ENCODE measurements at places on chromosomes 5 and 9.

DNA sequence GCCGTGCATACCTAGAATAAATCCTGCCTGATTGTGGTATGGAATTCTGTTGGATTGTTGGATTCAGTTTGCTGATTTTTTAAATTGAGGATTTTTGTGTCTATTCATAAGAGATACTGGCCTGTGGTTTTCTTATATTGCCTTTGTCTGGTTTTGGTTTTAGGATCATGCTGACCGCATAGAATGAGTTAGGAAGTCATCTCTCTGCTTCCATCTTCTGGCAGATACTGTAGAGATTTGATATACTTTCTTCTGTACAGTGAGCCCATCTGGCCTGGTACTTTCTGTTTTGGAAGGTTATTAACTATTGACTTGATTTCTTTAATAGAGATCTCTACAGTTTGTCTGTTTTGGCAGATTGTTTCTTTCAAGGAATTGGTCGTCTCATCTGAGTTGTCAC is 14.7 kb downstream of the CEP72 start:
- no peak for DNase-seq

DNA sequence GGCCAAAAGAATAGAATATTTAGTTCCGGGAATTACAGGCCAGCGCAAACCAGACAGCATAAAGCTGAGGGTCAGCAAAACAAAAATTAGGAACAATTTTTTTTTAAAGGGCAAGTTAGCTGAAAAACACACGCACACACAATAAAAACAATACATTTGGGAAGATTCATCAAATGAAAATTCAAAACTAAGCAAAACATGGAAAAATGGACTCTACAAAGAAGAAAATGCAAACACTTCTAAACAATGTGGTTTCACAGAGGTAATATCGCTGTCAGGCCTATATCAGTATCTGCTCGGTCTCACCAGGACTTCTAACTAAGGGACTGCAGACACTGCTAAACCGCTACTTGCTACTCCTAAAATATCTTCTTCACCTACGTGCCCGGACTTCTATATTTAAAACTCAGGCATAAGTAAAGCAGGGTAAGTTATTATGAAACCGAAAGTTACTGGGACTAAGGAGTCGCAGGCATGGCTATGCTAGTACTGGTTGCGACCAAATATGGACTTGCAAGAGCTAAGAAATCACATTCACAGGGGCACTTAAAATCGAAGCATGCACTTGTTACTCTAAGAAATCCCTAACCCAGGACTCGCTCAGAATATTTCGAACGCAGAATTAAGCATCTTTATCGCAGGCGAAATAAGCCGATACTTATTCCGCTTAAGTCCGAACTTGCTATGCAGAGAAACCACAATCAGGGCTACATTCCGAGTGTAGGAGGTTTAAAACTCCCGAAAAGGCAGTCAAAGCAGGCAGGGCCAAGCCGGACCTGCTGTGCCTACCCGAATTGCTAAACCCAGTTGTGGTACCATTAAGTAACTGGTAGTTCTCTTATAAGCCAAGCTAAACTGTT is 2.3 kb downstream of the ANXA2R start:
- no peak for DNase-seq

DNA sequence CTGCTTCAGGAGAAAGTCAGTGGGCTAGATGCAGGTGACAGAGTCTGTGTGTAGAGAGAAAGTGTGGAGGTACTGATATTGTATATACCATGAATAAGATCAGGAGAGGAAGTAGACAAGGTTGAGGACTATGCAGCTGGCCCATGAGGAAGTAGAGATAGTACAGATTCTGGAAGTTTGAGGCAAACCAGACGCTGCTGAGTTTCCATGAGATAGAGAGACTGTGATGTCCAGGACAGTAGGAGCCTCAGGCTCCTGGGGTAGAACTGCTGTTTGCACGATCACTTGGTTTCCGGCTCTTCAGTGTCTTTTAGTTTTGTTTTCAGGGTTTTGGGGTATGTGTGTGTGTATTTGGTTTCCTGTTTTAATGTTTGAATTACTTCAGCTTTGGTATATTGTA is 13.6 kb downstream of the OTULINL start:
- DNase-seq, result no peak

DNA sequence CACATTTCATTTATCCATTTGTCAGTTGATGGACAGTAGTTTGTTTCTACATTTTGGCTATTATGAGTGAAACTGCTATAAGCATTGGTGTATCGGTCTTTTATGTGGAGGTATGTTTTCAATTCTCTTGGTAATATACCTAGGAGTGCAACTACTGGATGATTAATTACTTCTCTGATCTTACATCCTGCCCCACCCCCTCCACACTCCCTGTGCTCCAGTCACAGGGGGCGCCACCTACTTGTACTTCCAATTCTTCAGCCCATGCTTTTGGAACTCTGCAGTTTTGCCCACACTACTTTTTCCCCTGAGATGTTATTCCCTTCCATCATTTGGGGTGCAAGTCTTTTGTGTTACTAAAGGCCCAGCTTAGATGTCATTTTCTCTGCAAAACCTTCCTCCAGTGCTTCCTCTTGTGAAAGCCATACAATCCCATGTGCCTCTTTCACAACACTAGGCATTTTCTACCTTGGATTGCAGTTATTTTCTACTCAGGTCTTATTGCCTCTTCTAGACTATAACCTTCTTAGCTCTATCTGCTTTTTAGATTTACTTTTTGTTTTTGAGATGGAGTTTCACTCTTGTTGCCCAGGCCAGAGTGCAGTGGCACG is 42.1 kb downstream of the SEC61B start:
- no peak for DNase-seq

DNA sequence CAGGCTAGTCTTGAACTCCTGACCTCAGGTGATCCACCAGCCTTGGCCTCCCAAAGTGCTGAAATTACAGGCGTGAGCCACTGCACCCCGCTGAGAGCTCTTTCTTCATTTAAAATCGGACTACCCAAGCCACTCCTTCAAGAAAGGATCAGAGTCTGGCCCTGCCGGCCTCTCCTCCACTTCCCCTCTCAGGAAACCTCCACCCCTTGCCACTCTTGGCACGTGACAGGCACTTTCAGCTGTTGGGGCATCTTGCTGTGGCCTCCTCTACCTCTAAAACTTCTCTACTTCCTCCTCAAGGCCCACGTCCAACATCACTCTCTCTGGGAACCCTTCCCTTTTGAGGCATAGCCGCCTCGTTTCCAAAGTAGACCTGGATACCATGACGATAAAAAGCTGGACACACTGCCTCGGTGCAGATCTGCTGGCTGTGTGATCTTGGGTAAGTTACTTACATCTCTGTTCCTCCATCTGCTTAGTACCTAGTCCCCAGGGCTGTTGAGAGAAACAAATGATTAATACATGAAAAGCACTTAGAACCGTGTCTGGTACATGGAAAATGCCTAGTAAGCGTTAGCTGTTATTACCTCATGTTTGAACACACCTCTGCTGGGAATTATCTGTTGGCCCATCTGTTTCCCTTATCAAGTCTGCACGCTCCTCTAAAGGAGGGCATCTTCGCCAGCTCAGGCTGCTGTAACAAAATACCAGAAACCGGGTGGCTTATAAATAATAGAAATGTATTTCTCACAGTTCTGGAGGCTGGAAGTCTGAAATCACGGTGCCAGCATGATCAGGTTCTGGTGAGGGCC is 55.3 kb downstream of the SMIM23 start:
- no peak for DNase-seq

Measured in urinary bladder (tissue), 4 donors.